ENCODE measurements at places on chromosomes 2 and 18.

- DNase-seq, result no peak
These were observed 37.0 kb downstream of the RAPGEF4 start for GRCh38 chr2:172772633-172773032.

GRCh38 chr2:72222829-72223564 is 75.3 kb upstream of the CYP26B1 start:
- no peak for DNase-seq

DNA sequence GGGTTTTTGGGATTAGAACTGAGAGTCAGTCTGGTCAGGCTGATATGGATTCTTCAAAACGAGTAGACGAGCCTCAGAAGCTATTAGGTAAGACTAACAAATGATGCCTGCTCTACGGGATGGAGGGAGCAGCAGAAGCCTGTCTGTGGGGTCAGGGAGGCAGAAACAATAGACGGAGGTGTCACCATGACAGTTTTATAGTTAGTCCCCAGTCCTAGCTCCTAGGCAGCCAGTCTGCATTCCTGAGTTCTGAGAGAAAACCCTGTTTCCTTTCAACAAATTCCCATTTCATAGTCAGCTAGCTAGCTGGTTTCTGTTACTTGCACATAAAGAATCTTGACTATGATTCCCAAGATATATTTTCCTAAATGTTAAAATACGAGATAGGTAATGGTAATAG is 542.1 kb downstream of the PID1 start:
- DNase-seq, result no peak

GRCh38 chr2:106977717-106978116 is 91.8 kb upstream of the ST6GAL2 start:
- DNase-seq, result no peak

- DNase-seq, result no peak
These were observed 61.9 kb upstream of the SPP2 start for GRCh38 chr2:233988581-233988980.

- DNase-seq, result no peak
These were observed 13.2 kb upstream of the SERTAD2 start for GRCh38 chr2:64666810-64667438.

DNA sequence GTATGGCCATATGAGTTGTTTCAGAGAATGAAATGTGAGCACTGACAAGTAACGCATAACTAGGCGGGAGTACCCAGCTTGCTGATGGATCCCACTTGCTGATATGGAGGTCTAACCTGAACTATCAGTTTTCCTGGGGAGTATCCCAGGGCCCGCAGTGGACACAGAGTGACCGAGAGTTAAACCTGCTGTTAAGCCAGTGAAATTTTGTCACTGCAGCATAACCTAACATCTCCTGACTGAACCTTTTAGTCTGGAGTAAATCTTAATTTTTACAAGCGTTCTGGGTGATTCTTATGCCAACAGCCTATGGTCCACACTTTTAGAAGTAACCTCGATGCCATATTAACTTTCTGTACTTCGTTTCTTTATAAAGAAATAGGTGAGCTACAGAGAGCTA is 54.4 kb downstream of the TGFA start:
- DNase-seq, result no peak

DNA sequence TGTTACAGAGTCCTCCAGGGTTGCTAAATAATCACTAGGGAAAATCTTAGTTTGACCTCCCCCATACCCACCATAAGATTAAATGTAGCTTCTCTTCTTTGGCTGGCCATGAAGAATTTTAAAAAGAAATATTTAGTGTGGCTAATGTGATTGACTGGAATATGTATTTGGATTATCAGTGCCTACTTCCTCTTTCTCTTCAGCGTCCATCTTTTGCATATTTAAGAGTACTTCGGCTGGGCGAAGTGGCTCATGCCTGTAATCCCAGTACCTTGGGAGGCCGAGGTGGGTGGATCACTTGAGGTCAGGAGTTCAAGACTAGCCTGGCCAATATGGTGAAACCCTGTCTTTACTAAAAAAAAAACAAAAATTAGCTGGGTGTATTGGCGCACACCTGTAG is 28.8 kb downstream of the ADAM23 start:
- DNase-seq, result no peak

- no peak for DNase-seq
These were observed 5.8 kb upstream of the D2HGDH start for GRCh38 chr2:241728627-241729026.

GRCh38 chr2:16960579-16960978 is 294.9 kb upstream of the CYRIA start:
- DNase-seq, result no peak

GRCh38 chr2:73740767-73741166 is 3.6 kb upstream of the TPRKB start:
- DNase-seq, result no peak

GRCh38 chr2:185990861-185991525 is 252.4 kb downstream of the FSIP2 start:
- DNase-seq, result no peak

DNA sequence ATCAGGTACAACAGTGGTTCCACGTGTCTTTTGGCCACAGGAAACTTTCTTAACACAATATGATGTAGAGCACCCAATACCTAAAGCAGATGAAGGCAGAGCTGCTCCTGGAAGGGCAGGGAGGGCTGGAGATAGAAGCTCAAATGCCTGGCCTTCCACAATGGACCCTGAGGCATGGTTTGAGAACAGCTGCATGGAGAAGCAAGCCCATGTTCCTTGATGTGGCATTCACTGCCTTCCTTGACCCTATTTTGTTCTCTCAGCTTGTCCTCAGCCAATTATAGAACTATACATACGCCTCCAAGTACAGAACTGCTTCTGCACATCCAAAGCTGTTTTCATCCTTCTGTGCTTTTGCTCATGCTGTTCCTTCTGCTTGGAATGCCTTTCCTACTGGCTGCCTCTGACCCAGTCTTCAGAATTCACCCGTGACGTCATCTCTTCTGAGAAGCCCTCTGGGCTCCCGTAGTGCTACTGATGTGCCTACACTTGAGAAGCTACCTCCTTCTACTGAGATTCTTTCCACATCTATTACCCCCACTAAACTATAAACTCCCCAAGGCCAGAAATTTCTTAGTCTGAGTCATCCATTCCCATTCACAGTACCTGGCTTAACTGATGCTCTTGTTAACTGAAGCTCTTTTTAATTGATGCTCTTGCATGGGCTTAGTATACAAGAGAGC is 69.9 kb downstream of the CHRNA1 start:
- no peak for DNase-seq

GRCh38 chr2:200308546-200309295 is 2.2 kb downstream of the SPATS2L start:
- no peak for DNase-seq

GRCh38 chr2:27308359-27308881 is at the start of gene UCN:
Gene UCN, minus strand, starts transcription at chr2:27308445. Its CDS starts 550 bp downstream, at chr2:27307895.
- DNase-seq, result no peak

DNA sequence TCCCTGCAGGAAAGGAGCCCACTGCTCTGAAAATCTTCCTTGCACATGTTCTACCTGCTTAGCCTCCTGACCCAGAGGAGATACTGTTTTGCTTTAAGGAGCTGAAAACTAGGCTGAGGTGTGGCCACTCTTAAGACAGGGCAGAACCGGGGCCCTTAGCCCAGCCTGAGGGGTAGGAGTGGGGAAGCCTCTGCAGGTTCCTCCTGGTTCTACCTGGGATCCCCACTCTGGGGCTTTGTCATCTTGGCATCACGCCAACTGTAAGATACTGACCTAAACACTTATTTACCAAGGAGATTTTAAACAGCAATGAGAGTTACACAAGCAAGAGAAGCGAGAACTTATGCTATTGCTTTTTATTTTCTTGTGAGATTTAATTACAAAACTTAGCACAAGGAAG is 86.9 kb downstream of the KCTD1 start:
- DNase-seq, result no peak

GRCh38 chr2:216578325-216578724 is 54.9 kb upstream of the IGFBP2 start:
- DNase-seq, result no peak

GRCh38 chr2:8457699-8458502 is 224.0 kb upstream of the ID2 start:
- peak; percentile 41 for DNase-seq

DNA sequence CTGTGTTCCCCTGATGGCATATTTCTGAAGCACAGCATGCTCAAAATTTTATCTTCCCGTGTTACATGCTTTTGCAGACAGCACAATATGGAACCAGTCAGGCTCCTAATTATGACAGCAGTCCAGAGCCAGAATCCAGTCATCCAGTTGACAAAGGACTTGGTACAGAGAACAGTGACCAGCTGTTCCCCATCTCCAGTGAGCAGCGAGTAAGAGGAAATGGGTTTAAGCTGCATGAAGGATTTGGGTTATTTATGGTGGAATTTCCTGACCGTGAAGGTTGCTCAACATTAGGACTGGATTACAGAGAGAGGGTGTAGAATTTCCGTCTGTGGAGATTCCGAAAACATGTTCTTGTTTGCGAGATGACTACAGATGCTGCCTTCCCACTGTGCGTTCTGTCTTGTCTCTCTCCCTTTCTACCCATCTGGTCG is 24.4 kb downstream of the SGPP2 start:
- DNase-seq, result no peak

GRCh38 chr18:74012954-74013630 is 134.5 kb downstream of the FBXO15 start:
- no peak for DNase-seq

DNA sequence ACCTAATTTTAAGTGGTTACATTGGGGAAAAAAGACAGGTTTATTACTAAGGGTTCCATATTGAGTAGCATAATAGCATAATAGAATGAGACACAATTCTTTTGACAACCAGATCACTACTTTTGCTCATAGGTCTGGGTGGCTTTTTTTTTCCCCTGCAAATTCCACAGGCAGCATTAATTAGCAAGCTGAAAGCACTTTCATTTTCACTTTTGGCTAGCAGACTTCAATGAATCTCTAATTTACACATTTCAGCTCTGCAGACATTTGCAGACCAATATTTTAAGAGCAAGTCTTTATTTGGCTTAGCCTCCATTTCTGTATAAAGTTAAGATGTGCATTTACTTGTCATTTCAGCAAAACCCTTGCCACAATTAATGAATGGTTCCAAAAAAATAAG is 185.5 kb downstream of the NOL4 start:
- DNase-seq, result no peak

DNA sequence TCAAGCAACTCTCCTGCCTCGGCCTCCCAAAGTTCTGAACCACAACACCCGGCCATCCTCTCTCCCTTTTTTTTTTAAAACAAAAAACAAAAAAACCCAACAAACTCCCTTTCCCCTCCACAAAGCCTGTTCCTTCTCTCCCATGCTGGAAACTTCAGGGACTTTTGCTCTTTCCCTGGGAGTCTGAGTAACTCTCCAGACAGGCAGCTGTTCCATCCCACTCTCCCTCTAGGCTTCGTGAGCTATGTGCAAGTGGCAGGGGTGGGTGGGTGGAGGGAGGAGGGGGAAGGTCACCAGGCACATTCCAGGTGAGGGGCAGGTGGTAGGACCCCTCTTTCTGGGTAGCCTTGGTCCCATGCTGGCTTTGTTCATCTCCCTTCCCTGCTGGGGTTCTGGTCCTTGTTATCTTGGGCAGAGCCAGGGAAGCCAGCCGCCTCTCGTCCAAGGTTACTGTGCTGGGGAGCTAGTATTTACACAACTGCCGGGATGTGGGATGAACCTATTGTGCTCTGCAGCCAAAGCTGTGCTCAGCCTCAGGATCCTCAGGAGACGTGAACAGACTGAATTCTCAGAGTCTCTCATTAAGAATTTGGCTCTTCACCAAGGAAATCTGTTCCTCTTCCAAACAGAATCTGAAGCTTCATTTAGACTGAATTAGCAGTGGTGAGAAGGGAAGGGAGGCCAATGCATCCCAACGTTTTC is 106.9 kb downstream of the LIPG start:
- DNase-seq, result no peak

DNA sequence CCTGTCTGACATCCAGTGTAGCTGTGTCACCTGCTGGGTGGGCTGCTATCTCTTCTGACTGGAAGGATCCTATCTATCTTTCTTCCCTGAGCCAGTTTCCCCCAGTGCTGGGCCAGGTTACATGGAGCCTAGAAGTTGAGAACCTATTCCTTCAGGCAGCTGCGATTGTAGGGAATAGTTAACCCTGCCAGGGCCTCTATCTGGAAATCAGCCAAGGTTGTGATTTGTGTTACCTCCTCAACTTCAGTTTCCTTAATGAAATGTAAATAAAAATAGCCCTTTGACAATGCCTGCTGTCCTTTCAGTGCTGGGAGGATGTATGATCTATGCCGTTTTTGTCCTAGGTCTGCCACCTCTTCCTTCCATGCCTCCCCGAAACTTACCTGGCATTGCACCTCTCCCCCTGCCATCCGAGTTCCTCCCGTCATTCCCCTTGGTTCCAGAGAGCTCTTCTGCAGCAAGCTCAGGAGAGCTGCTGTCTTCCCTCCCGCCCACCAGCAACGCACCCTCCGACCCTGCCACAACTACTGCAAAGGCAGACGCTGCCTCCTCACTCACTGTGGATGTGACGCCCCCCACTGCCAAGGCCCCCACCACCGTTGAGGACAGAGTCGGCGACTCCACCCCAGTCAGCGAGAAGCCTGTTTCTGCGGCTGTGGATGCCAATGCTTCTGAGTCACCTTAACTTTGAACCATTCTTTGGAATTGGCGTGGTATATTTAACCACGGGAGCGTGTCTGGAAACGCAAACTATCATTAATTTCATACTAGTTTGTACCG is 36.6 kb downstream of the GORASP2 start:
- no peak for DNase-seq

DNA sequence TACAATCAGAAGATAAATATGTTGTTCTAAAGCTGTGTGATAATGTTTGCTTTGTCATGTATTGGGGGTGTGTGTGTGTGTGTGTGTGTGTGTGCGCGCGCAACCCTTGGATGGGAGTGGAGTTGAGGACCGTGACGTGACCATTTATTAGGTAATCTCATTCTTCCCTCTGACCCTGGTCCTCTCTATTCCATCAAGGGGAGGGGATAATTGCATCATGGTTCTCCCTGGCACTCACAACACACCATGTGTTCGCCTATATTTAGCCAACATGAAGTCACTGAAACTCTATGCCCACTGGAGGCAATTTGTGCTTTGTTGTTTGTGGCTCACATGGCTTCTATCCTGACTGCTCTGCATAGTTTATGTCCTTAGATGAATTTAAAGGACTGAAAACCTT is 79.8 kb upstream of the LRPPRC start:
- DNase-seq, result no peak

GRCh38 chr18:3554091-3554601 is 104.2 kb downstream of the TGIF1 start:
- no peak for DNase-seq

DNA sequence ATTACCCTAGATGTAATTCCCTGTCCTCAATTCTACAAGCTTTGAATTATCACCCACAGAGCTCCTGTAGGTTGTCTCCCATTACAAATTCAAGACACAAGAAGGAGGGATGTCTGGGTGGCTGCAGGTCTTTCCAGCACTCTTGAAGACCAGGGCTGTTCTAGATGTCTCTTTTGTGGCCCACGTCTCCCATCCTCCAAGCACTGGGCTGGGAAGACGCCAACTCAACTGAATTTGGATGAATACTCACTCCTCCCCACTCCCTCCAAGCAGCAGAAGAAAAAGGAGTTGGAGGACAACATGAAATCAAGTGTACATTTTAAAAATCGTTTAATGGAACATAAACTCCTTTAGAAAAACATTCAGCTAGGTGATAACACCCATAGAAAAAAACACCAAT is 31.2 kb downstream of the SMAD7 start:
- DNase-seq, result no peak

All from CD4-positive, alpha-beta T cell treated with Interleukin-21 for 1 hour (primary cell).